Stimulated activated memory B cell treated with anti-CD40 and anti-IgM and Interleukin-4, amounts not matched to agents 10 μg/mL and 1 μg/mL and 100 μg/mL, for 72 hours (primary cell): ENCODE measurements at places on chromosomes 13 and 19.
A peak's percentile ranks its signal among the peaks of the same experiment; 100 is the strongest.

- no peak overlapping the region for H3K27ac ChIP-seq
- peaks cover 76% of the 10 kb centered on the region for H3K27me3 ChIP-seq
- H3K4me3 ChIP-seq, result no peak overlapping the region
- ATAC-seq, result no peak
- peaks cover 25% of the 10 kb centered on the region for H3K4me1 ChIP-seq
- no peaks in the 10 kb centered on the region for H3K36me3 ChIP-seq
Measured at GRCh38 chr13:24683351-24683750, 3.1 kb downstream of the ATP12A start.

GRCh38 chr13:98598043-98598442 is 21.1 kb upstream of the STK24 start:
- H3K27me3 ChIP-seq, result no peaks in the 10 kb centered on the region
- no peak overlapping the region for H3K4me3 ChIP-seq
- peak overlapping the region; percentile 30 for H3K27ac ChIP-seq
- peaks cover 18% of the 10 kb centered on the region for H3K4me1 ChIP-seq

GRCh38 chr13:73508841-73509240 is 450.0 kb downstream of the KLF5 start:
- no peak overlapping the region for H3K4me3 ChIP-seq
- no peak overlapping the region for H3K27ac ChIP-seq
- no peak for ATAC-seq
- H3K36me3 ChIP-seq, result no peaks in the 10 kb centered on the region

DNA sequence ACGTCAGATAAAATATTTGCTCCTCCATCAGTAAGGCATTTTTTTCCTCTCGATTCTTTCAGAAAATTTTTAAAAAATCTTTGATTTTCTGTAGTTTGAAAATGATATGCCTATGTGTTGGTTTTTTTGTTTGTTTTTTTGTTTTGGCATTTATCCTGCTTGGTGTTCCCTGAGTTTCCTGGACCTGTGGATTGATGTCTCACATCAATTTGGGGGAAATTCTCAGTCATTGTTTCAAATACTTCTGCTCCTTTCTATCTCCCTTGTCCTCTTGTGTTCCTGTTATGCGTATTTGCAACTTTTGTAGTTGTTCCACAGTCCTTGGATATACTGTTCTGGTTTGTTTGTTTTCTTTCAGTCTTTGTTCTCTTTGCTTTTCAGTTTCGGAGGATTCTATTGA is 18.8 kb upstream of the FLT1 start:
- H3K27ac ChIP-seq, result no peak overlapping the region
- ATAC-seq, result no peak
- H3K27me3 ChIP-seq, result peaks cover 45% of the 10 kb centered on the region
- no peak overlapping the region for H3K4me3 ChIP-seq
- no peaks in the 10 kb centered on the region for H3K4me1 ChIP-seq

- ATAC-seq, result no peak
- H3K4me1 ChIP-seq, result no peaks in the 10 kb centered on the region
Measured at GRCh38 chr13:66358564-66358963, 871.6 kb downstream of the PCDH9 start.

DNA sequence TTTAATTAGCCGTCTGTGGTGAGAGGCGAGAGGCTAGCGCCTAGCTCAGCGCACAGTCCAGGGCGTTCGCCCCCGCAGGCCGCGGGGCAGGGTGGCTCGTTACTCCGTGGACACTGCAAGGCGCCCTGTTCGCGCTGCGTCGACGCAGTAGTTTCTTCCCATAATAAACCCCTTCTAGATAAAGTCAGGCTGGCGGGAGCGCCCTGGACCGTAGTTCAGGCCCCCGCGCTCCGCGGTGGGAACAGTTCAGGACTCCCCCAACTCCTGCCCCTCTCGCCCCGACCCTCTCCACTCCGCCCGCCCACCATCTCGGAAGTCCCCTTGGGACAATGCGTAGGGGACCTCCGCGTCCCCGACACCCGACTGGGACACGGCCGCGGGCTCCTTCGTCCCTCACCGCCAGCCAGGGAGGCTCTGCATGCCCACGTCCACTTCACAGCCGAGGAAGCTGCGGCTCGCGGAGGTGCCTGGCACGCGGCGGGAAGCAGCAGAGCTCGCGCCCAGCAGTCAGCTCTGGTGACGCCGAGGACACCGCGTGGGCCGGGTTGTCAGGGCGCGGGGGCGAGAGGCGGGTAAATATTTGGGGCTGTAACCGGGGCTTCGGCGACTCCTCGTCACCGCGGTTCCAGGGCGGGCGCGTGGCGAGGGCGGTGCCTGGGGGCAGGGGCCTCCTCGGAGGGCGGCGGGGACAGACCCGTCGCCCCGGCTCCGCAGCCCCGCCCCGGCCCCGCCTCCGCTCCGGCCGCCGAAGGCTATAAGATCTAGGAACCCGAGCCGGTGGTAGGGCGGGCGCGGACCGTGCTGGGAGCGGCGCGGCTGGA is at the start of gene RGCC:
Gene RGCC, plus strand, starts transcription at position 783 of the 821 bp plus-strand sequence. CDS start 158 bp downstream, outside the sequence.
- peak within 1 kb of the TSS; percentile 71 for H3K27ac ChIP-seq
- H3K4me3 ChIP-seq, result peak within 1 kb of the TSS; percentile 80
- H3K36me3 ChIP-seq, result peaks cover 18% of the 10 kb centered on the region
- H3K27me3 ChIP-seq, result peaks cover 28% of the 10 kb centered on the region

DNA sequence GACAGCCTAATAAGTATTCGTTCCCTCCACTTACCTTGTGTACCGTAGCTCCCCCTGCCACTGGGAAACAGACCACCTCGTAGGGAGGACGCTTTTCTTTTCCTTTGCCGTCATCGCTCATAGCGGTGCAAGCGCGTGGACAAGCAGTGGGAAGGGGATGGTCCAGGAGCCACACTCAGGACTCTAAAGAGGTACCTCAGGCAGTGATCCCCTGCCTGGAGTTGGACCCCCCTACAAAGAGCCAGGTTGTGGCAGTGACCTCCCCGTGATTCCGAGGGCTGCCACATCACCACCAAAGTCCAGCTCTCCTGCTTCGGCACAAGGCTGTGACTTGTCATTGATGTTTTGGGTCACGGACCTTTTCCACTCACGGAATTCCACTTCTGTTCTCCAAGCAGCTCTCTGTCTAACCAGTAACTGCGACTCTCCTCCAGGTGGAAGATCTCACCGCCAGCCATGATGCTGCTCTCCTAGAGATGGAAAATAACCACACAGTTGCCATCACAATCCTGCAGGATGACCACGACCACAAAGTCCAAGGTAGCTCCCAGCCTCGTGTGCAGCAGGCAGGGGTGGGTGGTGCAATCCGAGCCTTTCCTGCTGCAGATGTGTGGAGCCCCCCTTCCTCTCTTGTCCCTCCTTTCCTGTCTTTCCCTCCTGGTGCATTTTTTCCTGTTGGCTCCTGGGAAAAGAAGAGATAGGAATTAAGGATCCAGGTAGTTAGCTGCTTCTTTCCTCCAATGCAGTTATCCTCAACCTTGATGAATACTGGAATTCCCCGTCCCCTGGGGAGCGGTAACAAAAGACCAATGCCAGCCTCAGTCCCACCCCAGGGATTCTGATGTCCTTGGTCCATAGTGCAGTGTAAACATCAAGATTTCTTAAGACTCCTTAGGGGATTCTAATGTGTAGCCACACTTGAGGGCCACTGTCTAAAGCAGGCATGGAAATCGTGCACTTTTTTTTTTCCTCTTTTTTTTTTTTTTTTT is 107.7 kb downstream of the SLC7A1 start:
- H3K4me1 ChIP-seq, result peaks cover 18% of the 10 kb centered on the region
- no peaks in the 10 kb centered on the region for H3K36me3 ChIP-seq
- no peak for ATAC-seq
- no peak overlapping the region for H3K4me3 ChIP-seq
- no peaks in the 10 kb centered on the region for H3K27me3 ChIP-seq

DNA sequence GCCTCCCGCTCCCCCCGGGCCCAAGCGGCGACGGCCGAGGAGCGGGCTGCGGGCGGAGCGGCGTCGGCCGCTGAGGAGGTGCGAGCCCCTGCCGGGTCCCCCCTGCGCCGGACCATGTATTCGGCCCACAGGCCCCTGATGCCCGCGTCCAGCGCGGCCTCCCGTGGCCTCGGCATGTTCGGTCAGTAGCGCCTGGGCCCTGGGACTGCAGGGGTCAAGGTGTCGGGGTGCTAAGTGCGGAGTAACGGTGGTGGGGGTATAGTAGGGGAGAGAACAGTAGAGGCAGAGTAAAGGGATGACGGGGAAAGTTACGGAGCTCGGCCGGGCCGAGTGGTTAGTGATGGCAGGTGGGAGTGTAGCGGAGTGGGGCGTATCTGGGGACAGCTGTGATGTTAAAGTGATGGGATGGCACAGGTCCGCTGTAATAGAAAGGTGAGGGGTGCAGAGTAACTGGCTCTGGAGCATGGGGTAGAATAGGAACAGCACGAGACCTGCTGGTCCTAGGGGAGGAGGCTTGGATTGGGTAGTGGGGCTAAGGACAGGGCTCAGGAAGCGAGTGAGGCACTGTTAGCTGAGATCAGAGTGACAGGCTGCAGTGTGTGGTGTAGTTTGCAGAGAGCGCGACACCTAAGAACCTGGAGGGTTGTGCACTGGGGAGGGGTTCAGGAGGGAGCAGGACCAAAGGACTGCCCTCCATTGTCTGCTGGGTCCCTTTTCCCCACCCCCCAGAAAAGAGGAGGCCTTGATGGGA is 15.7 kb downstream of the CIC start:
- H3K27me3 ChIP-seq, result no peaks in the 10 kb centered on the region
- H3K27ac ChIP-seq, result peak overlapping the region; percentile 77
- peak overlapping the region; percentile 92 for H3K4me3 ChIP-seq
- H3K4me1 ChIP-seq, result peaks cover 22% of the 10 kb centered on the region
- ATAC-seq, result no peak
- H3K36me3 ChIP-seq, result peaks cover 13% of the 10 kb centered on the region

DNA sequence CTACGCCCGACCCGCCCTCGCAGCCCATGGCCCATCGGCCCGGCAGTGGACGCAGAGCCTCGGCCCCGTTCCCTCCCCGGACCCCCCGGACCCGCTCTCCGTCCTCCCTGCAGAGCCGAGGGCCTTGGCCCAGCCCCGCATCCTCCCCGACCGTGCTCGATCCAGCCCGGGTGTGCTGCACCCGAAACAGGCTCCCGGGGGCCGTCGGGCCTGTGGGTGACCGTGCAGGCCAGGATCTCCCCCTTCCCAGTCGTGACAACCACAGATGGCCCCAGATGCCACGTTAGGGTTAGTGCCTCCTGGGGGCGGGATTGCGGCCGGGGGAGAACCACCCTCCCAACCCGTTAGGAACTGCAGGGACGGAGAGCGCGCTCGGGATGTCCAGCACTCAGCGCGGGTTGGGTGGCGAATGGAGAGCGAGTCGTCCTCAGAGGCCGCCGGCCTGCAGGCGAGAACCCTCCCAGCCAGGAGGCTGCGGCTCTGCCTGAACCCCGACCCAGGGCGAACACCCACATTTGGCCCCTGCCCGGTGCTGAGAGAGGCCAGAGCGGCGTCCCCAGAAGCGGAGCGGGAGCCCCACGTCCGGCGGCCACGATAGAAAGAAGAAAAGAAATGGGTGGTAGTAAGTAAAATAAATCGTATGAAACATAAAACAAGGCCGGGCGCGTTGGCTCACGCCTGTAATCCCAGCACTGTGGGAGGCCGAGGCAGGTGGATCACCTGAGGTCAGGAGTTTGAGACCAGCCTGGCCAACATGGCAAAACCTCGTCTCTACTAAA is 6.7 kb upstream of the MADCAM1 start:
- H3K27me3 ChIP-seq, result peaks cover 10% of the 10 kb centered on the region
- H3K4me1 ChIP-seq, result peaks cover 18% of the 10 kb centered on the region
- no peaks in the 10 kb centered on the region for H3K36me3 ChIP-seq
- H3K4me3 ChIP-seq, result peak overlapping the region; percentile 82
- H3K27ac ChIP-seq, result peak overlapping the region; percentile 83
- peak; percentile 39 for ATAC-seq

GRCh38 chr13:100363285-100363711 is 225.3 kb downstream of the GGACT start:
- H3K27ac ChIP-seq, result no peak overlapping the region
- H3K4me3 ChIP-seq, result no peak overlapping the region
- H3K4me1 ChIP-seq, result no peaks in the 10 kb centered on the region
- ATAC-seq, result no peak
- no peaks in the 10 kb centered on the region for H3K27me3 ChIP-seq

DNA sequence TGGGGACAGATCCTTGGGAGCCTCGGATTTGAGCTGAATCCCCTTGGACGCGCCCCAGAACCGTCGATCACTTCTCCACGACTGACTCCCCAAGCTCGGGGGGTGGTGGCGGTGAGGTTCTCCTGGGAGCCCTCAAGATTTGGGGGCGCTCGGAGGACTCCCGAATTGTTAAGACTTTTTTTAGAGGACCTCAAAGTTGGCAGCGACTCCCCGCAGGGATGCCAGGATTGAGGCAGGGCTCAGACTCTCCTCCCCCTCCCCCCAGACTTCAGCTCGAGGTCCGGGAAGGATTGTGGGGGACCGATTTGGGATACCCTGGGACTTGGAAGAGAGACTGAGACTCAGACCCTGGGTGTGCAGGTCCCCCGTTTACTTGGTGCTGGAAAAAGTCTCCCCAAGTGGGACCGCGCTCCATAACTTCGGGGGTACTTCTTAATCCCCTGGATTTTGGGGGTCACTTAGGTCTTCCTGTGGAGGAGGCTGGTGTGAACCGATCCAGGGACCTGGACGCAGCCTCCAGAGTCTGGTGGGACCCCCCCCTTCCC is 665 bp downstream of the VASP start:
- peak overlapping the region; percentile 91 for H3K4me3 ChIP-seq
- no peak for ATAC-seq
- H3K27me3 ChIP-seq, result no peaks in the 10 kb centered on the region
- H3K4me1 ChIP-seq, result peaks cover 51% of the 10 kb centered on the region

GRCh38 chr19:31946491-31946890 is 398.9 kb upstream of the ZNF507 start:
- no peaks in the 10 kb centered on the region for H3K4me1 ChIP-seq
- H3K27ac ChIP-seq, result no peak overlapping the region
- no peak for ATAC-seq
- no peak overlapping the region for H3K4me3 ChIP-seq
- no peaks in the 10 kb centered on the region for H3K36me3 ChIP-seq

GRCh38 chr19:737591-738093 is 13.3 kb upstream of the MISP start:
- no peak overlapping the region for H3K4me3 ChIP-seq
- H3K27me3 ChIP-seq, result peaks cover 62% of the 10 kb centered on the region
- no peak overlapping the region for H3K27ac ChIP-seq
- peak; percentile 62 for ATAC-seq
- H3K36me3 ChIP-seq, result no peaks in the 10 kb centered on the region

DNA sequence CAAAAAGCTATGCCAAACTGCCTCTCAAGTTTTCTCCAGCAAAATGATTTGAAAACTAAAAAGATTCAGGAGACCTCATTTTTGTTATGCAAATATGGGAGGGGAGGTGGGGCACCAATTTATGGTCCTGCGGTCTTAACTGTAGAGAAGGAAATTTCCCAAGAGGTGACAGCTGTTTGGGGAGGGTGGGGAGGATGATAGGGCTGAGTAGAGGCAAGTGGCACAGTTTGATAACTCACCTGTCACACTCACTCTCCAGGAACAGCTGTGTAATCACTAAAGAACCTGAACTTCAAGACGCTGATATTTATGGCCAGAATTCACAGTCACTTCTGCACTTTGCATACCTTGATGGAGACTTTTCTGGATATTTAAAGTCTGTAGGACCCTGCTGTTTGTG is 232.9 kb upstream of the STARD13 start:
- H3K4me1 ChIP-seq, result peaks cover 18% of the 10 kb centered on the region
- H3K4me3 ChIP-seq, result no peak overlapping the region
- H3K27ac ChIP-seq, result no peak overlapping the region
- H3K36me3 ChIP-seq, result no peaks in the 10 kb centered on the region

- H3K36me3 ChIP-seq, result peaks cover 11% of the 10 kb centered on the region
- H3K4me3 ChIP-seq, result no peak overlapping the region
- H3K4me1 ChIP-seq, result peaks cover 42% of the 10 kb centered on the region
- peak overlapping the region; percentile 77 for H3K27ac ChIP-seq
- H3K27me3 ChIP-seq, result no peaks in the 10 kb centered on the region
- no peak for ATAC-seq
Measured at GRCh38 chr13:95226050-95226449, 75.2 kb downstream of the ABCC4 start.

- ATAC-seq, result no peak
- no peak overlapping the region for H3K4me3 ChIP-seq
- H3K4me1 ChIP-seq, result peaks cover 11% of the 10 kb centered on the region
- no peak overlapping the region for H3K27ac ChIP-seq
- peaks cover 40% of the 10 kb centered on the region for H3K27me3 ChIP-seq
Measured at GRCh38 chr19:45245826-45246225, 619 bp upstream of the EXOC3L2 start.
